NCI-H446 treated with DMSO at 0.1 percent for 48 hours (cell line): ENCODE measurements at places on chromosomes 16 and 17.

GRCh38 chr17:58335779-58336455, 7.3 kb upstream of the TSPOAP1 start:
- no peak for DNase-seq

DNA sequence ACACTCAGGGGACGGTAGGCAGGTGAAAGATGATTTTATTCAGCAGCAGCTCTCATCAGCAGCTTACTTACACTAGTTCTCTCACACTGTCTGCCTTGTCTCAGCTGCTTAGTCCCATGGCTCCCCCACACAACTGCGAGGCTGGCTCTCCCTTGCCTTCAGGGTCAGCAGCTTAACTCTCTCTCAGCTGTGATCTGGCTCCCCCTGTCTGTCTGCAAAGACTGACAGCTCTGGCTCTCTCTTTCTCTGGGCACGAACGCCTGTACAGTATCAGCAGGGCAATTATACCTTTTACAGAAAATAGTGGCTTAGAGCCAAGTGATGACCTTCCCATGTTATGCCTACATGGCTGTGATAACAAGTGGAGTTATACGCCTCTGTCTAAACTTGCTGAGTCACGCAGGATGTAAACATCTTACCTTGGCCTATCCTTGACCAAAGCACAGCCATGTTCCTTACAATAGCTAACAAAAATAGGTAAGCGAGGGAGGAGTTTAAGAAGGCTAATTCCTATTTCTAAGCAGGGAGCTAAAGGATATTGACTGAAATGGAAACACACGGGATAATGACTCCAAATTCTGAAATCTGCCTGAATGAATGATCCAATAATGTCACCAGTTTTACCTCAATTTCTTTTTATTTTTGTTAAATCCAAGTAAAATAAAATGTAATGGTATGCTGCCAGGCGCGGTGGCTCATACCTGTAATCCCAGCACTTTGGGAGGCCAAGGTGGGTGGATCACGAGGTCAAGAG, 1.1 kb upstream of the NDUFAB1 start:
- DNase-seq, result no peak

GRCh38 chr16:9798474-9798873, 383.8 kb downstream of the GRIN2A start:
- DNase-seq, result no peak

DNA sequence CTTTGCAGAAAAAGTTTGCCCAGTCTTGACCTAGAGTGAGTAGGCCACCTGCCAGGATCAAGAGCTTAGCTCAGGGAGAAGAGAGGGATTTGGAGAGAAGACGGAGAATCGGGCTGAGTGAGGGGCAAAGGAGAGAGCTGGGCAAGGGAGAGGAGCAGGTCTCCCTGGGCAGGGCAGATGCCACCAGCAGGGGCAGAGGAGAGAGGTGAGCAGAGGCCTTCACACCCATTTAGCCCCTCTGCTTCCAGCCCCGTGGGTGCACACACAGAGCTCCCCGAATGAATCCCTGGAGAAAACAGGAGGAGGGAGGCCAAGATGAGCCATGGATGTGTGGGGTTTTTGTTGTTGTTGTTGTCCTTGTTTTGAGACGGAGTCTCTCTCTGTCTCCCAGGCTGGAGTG, 29.2 kb downstream of the TBX4 start:
- no peak for DNase-seq

DNA sequence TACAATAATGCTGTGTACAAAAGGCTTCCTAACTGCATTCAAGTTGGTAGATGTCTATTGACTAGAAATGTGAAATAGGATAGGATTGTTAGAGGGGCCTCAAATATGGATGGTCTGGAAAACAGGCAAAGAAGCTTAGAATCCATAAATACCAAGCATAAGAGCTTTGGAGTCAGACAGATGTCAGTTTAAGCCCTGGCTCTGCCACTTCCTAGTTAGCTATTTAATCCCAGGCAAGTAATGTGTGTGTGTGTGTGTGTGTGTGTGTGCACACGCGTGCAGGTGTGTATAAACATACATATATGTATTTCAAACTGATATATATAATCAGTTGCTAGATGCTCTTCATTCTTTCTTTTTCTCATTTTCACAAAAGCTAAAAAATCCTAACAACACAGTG, 66.7 kb downstream of the MMD start:
- no peak for DNase-seq

GRCh38 chr17:48131216-48131824, 23.8 kb downstream of the SNX11 start:
- no peak for DNase-seq

DNA sequence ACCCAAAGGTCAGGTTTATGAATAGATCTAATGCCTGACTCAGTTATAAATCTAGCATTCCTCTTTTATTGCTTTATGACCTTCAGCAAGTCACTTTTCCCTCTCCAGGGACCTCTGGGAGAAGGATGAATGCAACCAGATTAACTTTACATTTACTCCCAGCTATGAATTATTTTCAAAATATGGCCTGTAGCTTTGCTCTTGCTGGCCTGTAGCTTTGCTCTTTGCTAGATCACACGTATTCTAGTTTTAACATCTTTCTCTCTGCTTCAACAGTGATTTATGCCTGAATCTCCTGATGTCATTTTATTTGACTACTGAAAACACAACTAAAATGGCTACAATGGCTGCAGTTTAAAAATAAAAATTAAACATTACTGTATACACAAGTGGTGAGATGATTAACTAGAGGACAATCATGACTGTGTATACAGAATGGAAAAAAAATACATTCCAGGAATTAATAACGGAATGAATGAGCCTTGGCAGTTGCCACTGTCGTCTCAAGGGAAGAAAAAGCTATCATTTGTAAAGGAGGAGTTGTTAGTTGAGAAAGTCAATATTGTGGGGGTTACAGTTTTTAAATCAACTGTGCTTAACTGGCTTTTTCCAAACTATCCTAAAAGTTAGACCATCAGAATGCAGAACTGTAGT, 434.5 kb upstream of the GOT2 start:
- no peak for DNase-seq

DNA sequence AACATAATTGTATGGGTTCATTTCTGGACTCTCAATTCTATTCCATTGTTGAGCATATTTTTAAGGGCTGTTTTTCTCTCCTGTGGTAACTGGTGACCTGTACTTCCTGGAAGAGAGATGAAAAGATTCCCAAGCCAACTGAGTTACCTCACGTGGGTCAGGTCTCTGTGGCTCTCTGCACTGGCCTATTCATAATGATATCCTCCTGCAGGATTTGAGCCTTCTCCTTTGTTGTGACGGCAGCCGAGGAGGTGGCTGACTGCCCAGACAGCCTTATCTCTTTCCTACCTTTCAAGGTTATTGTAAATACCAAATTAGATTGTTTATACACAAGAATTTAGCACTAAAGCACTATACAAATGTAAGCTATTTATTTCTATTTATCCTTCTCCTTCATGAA, 2.7 kb upstream of the ACE start:
- no peak for DNase-seq

- DNase-seq, result no peak
Measured at GRCh38 chr16:1775006-1775845, 2.3 kb upstream of the MRPS34 start.

- peak; percentile 15 for DNase-seq
Measured at GRCh38 chr17:79937391-79938335, 98.0 kb downstream of the TBC1D16 start.

DNA sequence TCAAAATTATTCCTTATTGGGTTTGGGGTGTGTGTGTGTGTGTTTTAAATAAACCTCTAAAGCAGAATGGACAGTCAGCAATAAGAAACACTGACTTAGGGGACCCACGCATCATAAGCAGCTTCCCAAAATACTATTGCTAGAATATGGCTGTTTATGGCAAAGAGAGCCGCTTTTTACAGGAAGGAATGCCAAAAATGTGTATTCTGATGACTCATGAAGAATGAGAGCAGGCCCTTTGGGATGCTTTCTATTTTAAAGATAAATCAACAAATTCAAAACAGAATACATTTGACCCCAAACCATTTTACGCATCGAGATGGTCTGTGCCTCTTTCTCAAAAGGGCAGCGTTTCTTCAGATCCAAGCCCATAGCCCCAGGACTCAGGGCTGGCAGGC, 37.5 kb downstream of the ARHGAP17 start:
- no peak for DNase-seq

GRCh38 chr16:19598805-19599510, 43.5 kb downstream of the VPS35L start:
- DNase-seq, result no peak

DNA sequence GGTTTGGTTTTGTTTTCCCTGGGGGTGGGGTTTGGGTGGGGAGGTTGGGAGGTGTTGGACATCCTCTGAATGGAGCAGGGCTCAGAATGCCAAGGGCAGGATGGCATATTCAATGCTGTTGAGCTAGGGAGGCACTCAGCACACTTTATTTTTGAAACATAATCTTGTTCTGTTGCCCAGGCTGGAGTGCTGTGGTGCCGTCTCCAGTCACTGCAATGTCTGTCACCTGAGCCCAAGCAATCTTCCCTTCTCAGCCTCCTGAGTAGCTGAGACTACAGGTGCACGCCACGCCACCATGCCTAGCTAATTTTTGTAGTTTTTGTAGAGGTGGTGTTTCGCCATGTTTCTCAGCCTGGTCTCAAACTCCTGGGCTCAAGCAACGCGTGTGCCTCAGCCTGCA, 186.1 kb downstream of the RPTOR start:
- DNase-seq, result no peak

- DNase-seq, result no peak
Measured at GRCh38 chr16:2070576-2071453, 23.0 kb downstream of the TSC2 start.

DNA sequence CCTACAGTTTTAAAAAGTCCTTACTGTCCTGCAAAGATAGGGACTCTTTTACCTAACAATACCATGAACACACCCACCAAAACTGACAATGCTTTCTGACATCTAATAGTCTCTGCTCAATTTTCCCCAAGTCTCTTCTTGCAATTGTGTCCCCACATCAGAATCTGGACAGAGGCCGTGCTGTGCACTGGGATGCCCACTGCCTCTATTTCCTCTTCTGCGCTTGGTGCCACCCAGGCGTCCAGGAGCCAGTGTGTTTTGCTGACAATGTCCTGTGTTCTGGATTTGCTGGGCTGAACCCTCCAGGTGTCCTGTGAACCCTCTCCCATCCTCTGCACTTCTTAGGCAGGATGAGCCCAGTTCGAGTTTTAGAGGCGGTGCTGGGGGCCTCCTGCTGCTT, 6.4 kb upstream of the ARHGDIA start:
- DNase-seq, result no peak

DNA sequence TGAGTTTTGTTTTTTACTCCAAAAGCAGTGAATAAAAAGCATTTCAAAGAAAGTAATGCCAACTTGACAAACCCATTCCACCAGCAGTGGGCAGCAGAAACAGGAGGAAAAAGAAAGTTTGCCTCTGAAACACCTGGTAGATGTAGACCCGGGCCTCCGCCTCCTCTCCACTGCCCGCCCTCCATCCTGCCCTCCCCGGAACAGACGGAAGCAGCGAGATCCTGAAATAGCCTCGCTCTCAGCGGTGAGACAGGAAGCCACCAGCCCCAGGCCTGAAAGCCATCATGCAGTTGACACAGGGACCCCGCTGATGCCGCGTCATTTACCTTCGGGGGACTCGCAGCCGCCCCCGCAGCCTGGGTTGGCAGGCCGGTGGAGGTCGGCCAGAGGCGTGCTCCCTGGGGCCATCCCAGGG, 67.8 kb downstream of the C16orf78 start:
- DNase-seq, result no peak

DNA sequence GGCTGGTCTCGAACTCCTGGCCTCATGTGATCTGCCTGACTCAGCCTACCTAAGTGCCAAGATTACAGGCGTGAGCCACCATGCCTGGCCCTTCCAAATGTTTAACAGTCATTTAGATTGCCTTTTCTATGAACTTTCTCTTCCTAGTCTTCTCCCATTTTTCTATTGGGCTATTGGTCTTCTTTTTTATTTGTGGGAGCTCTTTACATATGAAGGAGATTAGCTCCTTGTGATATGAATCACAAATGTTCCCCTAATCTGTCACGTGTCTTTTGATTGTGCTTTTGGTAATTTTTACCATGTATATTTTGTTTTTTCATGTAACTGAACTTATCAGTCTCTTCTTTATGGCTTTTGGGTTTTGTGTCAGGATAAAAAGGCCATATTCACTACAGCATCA, 11.9 kb downstream of the ADCY7 start:
- DNase-seq, result no peak

- DNase-seq, result no peak
Measured at GRCh38 chr17:28733346-28733745, 4.8 kb downstream of the NEK8 start.

DNA sequence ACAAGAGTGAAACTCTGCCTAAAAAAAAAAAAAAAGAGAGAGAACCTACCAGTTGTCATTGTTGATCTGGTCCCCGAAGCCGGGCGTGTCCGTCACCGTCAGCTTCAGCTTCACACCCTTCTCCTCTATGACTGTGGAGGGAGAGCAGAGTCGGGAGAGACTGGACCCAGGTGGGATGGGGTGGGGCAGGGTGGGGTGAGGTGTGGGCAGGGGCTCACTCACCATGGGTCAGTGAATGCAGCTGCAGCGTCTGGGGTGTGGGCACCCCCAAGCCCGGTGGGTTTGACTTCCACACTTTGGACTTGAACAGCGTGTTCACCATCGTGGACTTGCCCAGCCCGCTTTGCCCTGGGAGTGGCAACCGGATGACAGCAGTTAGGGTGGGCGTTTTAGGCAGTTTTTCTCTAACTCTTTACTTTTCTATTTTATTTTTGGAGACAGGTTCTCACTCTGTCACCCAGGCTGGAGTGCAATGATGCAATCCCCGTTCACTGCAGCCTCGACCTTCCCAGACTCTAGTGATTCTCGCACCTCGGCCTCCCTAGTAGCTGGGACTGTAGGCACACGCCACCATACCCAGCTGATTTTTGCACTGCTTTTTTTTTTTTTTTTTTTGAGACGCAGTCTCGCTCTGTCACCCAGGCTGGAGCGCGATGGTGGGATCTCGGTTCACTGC, 2.2 kb downstream of the SEPTIN12 start:
- no peak for DNase-seq

DNA sequence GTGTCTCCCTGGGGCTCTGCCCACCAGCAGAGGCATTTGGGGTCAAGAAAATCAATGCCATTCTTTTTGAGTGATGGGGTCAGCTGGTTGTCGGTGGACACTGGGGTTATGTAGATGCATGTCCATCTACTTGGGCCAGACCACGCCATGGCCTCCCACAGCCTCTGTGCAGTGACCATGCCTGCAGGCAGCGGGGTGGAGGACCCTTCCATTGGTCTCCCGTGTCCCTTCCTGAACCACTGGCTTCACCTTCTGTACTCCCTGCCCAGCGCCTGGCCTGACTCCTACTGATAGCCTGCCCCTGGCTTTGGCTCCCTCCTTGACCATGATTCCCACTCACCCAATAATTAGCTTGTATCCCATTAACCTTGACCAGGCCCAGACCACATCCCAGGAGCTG, 28.0 kb upstream of the SPNS3 start:
- DNase-seq, result no peak
